ENCODE measurements at places on chromosomes 16 and 17.

DNA sequence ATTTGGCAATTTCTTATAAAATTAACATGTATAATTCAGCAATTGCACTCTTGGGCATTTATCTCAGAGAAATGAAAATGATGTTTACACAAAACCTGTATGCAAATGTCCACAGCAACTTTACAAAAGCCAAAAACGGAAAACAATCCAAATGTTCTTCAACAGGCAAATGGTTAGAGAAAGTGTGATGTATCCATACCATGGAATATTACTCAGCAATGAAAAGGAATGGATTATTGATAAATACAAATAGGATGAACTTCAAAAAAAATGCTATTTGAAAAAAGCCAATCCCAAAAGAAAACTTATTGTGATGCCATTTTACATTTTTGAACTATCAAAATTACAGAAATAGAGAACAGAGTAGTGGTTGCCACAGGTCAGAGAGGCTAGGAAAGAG lies 37.2 kb upstream of the ABCA10 start:
- DNase-seq: no peak

DNA sequence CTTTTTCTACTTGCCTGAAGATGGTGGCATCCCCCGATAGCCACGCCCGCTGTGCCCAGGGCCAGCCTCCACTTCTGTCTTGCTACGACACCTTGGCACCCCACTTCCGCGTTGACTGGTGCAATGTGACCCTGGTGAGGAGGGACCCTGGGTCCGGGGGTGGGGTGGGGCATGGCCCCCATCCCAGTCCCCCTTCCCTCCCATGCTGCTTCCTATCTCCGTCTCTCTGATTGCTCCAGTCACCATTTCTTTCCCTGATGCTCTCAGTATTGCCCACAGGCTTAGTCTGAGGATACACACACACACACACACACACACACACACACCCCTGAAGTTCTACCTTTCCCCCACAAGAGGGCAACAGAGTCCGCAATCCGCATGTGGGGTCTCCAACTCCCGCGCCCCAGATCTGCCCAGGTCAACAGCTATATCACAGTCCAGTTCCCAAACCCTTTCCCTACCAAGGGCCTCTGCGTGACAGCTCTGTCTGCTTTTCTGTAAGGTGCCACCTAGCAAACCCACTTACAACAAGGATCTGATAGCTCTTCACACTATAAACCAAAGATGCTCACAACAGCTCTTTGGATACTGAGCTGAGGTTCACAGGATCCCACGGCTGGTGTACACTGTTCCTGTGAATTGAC lies 3.4 kb downstream of the SGCA start:
- DNase-seq: no peak

DNA sequence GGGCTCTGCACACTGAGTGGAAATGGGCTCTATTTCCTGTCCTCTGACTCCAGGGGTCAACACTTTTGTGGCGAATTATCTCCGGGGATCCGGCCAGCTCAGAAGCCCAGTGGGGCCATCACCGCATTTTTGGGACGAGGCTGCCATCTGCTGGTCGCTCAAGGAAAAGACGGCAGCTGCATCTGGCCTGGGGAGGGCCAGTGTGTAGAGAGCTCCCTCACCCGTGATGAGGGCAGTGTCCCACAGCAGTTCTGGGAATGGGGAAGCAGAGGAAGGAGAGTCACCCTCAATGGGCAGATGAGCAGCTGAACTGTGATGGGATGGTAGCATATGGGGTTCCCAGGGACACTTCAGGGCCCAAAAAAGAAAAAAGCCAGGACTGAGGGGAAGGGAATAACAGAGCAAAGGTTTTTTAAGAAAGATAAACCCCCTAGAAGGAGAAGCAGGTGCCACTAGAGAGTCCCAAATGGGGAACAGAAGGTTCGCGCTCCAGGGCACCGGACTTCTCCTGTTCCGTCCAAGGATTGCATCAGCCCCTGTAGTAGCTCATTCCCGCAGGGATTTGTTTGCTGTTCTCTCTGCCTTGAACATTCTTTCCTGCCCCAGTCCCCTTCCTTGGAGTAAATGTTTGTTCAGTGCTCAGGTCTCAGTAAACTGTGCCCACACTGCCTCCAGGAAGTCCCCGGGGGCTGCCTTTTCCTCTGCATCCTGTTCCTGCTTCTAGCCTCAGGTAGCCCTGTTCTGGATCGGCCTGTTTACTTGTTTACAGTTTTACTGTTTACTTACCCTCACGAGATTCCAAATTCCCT lies 9.3 kb upstream of the ABCC12 start:
- no peak for DNase-seq

DNA sequence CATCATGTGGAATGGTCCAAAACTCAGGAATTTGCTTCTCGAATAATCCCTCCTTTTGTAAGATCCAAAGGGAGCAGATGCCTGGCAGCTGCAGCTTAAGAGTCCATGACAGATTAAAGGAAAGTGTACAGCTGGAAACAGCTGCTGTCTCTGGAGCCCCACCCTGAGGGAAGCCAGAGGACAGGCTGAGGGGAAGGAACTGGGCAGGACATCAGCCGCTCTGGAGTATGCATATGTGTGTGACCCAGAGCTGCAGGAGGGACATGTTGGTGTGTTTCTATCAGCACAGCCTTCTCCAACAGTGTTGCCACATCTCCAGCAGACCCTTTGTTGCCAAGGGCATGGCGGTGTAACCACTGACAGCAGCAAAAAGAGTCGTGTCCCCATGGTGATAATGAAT lies 46.2 kb downstream of the CYB561 start:
- no peak for DNase-seq

DNA sequence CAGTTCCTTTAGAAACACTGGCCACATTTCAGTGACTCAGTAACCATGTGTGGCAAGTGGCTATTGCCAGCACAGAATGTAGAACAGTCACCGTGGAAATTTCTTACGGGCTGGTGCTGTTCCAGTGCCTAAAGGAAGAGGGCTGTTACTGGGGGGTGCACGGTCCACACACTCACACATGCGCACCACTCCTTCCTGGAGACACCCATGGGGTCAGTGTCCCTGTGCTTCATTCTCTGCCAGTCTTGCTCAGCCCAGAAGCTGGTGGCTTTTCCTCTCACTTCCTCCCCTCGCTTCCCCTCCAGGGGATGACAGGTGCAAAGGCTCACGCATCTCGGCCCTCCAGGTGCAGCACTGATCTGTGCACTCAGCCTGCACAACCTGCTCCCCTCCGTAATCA lies 115.6 kb downstream of the CCDC182 start:
- DNase-seq: no peak

- DNase-seq: no peak
Measured at GRCh38 chr17:13792314-13792713, 190.6 kb upstream of the HS3ST3A1 start.

GRCh38 chr16:85027958-85028684 lies 526 bp downstream of the KIAA0513 start:
- no peak for DNase-seq

GRCh38 chr17:43805117-43805516 lies 24.9 kb downstream of the CFAP97D1 start:
- DNase-seq: no peak
